NCI-H2029 treated with DMSO at 0.1 percent for 48 hours (cell line): ENCODE measurements at places on chromosomes 3 and 15.

DNA sequence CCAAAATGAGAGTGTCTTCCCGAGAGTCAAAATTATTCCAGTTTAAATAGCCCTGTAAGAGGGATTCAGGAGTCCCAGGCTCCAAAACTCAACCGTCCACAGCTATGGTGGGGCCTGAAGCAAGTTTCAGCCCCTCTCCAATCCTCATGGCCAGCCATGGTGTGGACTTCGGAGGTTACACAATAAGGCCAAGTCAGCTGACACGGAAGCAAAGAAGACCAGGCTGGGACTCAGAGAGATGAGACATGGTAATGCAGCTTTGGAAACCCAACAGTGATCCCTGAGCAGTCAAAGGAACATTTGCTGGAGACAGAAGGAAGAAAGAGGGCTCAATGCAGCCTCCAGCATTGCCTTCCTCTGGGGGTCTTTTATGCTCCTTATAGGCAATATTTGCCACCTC lies 324.6 kb upstream of the TLE3 start:
- no peak for DNase-seq

DNA sequence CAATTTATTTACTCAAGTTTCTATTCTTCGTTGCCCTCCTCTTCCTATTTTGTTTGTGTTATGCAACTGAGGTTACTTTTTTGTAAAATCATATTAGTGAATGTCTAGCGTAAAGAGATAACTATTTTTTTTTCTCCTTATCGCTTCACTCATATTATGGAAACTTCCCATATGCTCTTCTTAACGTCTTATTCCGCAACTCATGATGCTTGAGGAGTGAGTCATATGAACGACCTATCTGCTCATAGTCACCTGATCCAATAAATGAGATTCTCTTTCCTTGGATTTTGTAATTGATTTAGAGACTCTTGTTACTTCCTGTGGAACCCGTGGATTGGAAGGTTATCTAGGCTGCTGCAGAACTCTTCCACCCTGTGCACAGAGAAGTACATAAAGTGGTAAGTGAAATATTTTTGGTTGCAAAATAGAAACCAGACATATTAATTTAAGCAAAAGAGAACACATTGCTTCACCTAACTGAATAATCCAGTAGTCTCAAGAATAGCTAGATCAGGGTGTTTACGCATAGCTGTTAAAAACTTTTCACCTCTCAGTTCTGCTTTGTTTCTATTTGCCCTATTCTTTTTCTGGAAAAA lies 719.3 kb upstream of the SGO1 start:
- DNase-seq = no peak

DNA sequence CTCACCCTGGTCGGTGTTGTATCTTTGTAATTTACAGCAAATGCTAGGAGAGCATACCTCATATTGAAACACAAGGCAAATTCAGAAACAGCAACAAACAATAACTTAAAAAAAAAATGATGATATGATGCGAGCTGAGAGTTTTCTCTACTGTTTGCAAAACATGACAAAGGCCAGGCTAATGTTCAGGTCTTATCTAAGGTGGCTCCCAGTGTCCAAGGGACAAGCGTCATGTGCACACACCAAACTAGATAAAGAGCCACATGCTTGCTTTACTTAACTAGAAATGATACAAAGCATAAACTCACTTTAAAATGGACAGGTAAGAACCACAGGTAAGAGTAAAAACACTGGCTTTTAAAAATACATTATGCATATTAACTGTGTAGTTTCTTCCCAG lies 375.9 kb downstream of the FOXP1 start:
- DNase-seq = no peak

DNA sequence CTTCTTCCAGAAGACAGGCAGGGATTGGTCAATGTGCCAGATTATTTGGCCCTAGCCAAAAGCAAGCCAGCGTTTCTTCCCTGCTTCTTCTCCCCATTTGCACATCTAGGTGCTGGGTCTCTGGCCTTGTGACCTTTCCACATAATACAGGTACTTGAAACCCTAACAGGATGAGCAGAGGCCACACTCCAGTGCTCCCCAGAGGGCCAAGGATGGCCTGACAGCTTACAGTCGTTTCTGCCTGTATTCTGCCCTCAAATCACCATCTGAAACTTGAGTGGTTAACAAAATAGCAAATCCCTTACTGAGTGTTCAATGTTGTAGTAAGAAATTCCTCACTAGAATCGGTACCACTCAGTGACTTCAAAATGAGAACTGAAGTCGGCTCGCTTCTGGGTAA lies 29.1 kb downstream of the MKRN2 start:
- no peak for DNase-seq

DNA sequence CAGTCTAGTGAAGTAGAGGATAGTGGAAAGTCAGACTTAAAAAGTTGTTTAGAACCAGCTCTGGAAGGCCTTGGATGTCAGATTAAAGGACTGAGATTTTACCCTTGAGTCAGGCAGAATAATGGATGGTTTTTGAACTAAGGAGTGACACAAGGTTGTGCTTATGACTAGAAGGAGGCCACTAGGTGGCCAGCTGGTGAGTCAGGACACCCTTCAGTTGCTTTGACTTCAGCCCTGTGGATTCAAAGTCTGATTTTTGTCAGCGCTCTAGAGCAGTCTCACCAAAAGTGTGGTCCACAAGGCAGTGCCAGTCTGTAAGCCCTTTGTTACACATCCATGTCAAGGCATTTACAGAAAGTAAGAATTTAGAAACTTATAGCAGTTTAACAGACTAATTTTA lies 3.8 kb upstream of the GABPB1 start:
- no peak for DNase-seq

DNA sequence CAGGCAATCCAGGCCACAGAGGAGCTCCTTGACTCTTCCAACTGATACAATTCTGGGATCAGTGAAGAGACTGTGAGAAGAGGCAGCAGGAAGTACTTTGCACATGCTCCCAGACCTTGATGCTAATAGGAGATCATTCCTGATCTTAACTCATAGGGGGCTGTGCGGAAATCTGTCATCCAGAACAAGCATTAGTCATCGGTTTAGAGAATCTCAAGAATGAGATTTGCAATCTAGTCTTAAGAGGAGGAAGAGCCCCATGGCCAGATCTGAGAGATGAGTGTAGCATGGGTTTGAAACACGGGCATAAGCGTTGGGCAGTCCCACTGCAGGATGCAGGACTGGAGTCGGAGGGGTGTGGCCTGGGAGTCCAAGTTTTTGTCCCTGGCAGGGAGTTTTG lies 1081.1 kb downstream of the NAALADL2 start:
- DNase-seq = no peak

- no peak for DNase-seq
These were observed 113.2 kb downstream of the DGKG start for GRCh38 chr3:186248850-186249249.

DNA sequence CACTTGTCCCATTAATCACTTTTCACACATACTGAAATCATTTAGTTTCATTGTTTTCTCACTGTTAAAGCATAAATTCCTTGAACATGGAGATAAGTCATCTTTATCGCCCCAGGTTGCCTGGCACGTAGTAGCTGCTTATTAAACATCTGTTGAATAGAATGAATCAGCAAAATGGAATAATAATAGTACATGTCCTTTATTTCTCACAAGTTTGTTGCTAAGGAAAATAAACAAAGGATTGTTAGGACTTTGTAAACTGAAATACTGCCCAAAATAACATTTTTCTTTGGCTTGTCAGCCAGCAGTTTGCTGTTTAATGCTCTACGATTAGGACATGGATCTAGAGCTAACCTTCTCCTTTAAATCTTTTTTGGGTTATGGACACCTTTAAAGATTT lies 17.9 kb downstream of the SLC35A5 start:
- no peak for DNase-seq

- DNase-seq = peak; percentile 58
These were observed 19.5 kb downstream of the ACVR2B start for GRCh38 chr3:38473229-38473628.

- no peak for DNase-seq
These were observed 10.6 kb upstream of the SPRED1 start for GRCh38 chr15:38242055-38242454.

DNA sequence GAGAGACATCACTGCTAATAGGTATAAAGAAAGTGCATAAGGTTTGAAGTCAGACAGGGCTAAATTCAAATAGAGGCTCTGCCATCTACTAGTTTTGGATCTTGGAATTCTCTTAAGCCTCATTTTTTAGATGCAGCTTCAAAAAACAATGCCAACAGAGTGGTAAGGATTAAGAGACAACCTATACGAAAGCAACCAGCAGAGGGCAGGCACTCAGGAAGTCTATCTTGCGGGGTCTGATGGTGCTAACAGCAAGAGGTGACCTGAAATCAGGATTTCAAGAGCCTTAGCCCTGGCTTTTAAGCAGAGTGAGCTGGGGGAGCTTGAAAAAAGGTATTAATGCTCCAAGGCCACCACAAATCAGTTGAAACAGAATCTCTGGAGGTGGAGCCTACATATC lies 40.7 kb downstream of the LDHAL6B start:
- DNase-seq = no peak

GRCh38 chr3:56361731-56362130 lies 106.5 kb downstream of the ERC2 start:
- no peak for DNase-seq

- no peak for DNase-seq
These were observed 962 bp upstream of the NEK4 start for GRCh38 chr3:52771702-52772101.

DNA sequence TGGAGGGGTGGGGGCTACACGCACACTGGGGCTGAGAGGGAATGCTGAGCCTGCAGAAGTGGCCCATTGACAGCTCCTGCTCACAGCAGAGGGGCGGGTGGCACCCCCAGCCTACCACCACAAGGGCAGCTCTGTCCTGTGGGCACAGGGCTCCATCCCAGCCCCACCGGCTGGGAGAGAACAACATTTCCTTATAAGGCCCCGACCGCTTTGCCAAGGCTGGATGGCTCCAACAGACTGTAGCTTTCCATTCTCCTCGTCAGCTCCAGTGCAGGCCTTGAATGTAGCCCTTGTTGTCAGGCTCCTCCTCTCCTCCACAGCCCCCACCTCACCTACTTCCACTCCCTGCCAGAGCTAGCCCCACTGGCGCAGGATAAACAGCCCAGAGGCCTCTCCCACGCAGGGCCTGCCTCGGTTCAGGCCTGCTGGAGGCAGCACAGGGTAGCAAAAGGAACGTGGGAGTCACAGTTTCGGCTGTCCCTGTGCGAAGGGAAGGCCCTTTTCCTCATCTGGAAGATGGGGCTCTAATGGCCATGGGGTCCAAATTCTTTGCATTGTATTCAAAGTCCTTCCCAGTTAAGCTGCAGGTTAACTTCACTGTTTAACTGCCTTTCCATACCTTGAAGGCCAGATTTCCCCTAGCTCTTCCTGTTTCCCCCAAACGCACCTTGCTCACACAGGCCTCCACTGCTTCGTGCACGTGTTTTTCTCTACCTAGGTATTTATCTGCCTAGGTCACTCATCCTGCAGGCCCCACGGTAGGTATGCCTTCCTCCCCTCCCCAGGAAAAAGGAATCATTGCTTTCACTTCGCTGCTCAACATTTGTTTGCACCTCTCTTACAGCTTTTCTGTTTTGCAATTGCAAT lies 101.6 kb upstream of the LPP start:
- DNase-seq = no peak

- DNase-seq = no peak
These were observed 50.3 kb downstream of the FBLN2 start for GRCh38 chr3:13598926-13599886.

DNA sequence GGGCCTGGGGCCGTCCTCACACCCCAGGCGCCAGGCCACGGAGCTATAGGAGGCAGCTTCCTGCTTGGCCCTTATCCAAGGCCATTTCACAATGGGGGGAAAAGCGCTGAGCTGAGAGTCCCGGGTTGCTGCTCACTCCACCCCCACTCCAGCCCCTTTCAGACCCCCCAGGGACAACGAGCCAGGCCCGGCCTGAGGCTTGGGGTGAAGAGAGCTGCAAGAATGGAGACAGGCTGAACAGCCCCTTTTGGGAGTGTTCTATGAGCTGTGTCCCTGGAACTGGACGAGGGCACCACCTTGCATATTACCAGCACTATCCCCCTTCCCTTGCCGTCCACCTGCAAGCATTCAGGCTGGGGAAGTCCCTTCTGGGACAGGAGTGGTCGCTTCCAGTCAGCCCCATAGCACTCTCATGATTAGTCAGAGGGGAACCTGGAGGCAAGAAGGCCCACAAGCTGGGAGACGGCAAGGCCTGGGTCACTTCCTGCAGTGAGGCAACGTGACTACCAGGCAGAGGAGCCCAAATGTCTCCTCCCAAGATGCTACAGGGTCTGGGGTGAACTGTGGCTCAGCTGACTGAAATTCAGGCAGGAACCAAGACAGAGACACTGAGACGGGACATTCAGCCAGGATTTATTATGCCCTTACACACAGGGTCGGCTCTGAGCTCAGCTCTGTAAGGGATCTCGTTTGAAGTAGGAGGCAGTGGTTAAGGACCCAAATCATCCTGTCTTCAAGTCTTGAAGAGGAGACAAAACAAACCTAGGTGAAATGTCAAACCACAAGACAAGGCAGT lies 8.6 kb upstream of the SRP14 start:
- DNase-seq = no peak

DNA sequence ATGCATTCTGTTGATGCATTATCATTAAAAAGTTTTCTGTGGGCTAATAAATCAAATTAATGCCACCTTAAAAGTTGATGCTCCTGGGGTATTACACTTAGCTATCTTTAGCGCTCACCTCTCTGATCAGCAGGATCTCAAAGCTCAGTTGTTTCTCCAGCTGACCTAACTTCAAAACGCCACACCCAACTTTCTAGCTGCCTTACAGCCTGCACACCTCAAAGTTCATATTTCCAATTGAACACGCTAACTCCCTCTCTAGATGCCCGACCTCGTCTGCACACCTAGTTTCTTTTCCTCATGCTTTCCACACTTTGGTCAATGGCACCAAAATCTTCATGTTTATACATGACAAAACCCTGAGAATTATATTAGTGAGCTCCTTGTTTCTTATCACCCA lies 98.2 kb upstream of the AGTR1 start:
- no peak for DNase-seq

DNA sequence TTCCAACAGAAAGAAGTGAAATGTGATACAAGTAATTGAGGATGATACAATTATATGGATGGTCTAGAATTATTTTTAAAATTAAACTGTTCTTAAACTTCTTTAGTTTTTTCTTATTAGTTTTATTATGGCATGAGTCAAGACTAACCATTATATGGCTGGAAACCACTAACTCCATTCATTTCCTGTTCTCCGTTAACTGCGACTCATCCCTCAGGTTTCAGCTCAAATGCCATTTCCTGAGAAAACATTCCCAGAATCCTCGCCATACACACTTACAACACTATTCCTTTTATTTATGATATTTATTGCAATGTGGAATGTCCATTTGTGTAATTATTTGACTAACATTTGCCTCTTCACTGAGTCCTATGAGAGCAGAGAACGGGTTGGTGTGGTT lies 394.1 kb downstream of the SOX2 start:
- DNase-seq = no peak

DNA sequence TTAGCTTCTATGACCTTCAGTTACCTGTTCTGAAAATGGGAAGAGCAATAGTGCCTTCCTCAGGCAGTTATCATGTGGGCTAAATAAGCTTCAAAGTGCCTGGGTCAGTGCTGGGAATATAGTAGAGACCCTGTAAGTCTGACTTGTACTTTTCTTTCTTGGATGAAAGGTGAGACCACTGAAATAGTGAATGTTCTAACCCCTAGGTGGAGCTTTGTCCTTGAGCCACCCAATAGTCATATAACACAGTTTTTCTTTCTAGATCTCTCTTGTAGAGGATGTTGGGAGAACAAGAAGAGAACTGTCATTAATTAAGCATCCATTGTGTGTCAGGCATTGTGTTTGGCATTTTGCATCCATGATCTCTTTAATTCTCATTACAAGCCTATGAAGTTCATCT lies 13.0 kb upstream of the BFSP2 start:
- DNase-seq = no peak

- DNase-seq = no peak
These were observed 654.9 kb downstream of the ZPLD1 start for GRCh38 chr3:103089758-103090157.

GRCh38 chr15:41401904-41402267 lies 410 bp downstream of the NDUFAF1 start:
- no peak for DNase-seq
